Activated CD4-positive, alpha-beta memory T cell treated with anti-CD3 and anti-CD28 coated beads for 36 hours (primary cell): ENCODE measurements at places on chromosomes 7 and 10. TPM values are rescaled to one million over a fixed set of nuclear protein-coding genes. Genes with fewer than 3 reads are reported as not detected.

GRCh38 chr10:20105931-20106330 lies 289.7 kb downstream of the PLXDC2 start:
- H3K36me3 ChIP-seq: no peaks in the 10 kb centered on the region
- no peaks in the 10 kb centered on the region for H3K4me1 ChIP-seq
- no peak overlapping the region for H3K27ac ChIP-seq
- DNase-seq: no peak

DNA sequence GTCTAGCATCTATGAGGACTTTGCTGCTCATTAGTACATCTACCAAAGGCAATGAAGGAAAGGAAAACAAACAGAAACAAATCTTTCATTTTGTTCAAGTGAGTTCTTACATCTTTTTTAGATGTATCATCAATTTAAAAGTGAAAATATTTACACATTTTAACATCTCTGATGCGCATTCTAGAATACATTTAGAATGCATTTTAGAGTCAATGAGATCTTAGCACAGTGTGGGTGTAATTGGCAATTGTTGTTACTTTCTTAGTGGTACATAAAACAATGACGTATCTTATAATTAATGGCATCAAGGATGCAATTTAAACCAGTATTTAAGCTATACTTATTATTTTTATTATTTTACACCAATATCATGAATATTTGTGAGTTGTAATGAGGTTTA lies 51.4 kb downstream of the TPK1 start:
- no peak overlapping the region for H3K27ac ChIP-seq
- no peak for DNase-seq
- no peaks in the 10 kb centered on the region for H3K36me3 ChIP-seq
- no peaks in the 10 kb centered on the region for H3K27me3 ChIP-seq
- H3K4me3 ChIP-seq: no peak overlapping the region

GRCh38 chr10:99781734-99782429 lies 558 bp upstream of the ABCC2 start:
- H3K27ac ChIP-seq: no peak overlapping the region
- DNase-seq: no peak
- H3K36me3 ChIP-seq: peaks cover 3% of the 10 kb centered on the region
- no peaks in the 10 kb centered on the region for H3K27me3 ChIP-seq
- H3K4me3 ChIP-seq: no peak overlapping the region
- no peaks in the 10 kb centered on the region for H3K4me1 ChIP-seq

DNA sequence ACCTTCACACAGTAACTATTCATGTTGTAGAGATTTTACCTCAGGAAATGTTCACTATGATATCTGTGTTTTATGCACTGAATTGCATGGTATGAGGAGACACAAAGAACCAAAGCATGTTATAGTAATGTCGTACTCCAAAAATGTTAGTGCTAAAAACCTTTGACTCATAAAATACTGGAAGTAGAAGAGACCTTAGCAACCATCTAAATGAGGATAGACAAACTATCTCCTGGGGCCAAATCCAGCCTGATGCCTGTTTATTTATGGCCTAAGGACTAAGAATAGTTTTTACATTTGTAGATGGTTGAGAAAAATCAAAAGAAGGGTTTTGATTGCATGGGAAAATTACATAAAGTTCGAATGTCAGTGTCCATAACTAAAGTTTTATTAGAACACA lies 535.1 kb downstream of the INHBA start:
- no peak for DNase-seq
- H3K27me3 ChIP-seq: no peaks in the 10 kb centered on the region
- H3K4me3 ChIP-seq: no peak overlapping the region

DNA sequence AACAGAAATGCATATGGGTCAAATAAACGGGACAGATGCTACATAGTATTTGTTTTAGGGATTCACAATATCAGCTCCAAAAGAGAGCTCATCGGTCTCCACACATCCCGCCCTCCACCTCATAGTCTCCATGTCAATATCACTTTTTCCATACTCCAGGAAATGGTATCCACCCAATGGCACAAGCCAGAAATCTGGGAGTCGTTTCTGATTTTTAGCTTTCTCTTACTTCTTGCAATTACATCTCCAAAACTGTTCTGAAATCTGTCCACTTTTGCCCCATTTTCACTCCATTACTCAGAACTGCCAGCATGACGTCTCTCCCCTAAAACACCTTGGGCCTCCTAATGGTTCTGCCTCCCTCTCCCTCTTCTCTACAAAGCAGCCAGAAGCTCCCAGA lies 47.4 kb upstream of the EZH2 start:
- H3K36me3 ChIP-seq: no peaks in the 10 kb centered on the region
- no peak for DNase-seq
- H3K27me3 ChIP-seq: no peaks in the 10 kb centered on the region
- peaks cover 20% of the 10 kb centered on the region for H3K4me1 ChIP-seq

The AMZ1 gene
- total RNA-seq: 0.94 TPM

The CTAGE4 gene
- 3.6 TPM for total RNA-seq

The TSPAN12 gene
- not detected for total RNA-seq

The RPEL1 gene
- total RNA-seq: 0.10 TPM

The RHOBTB1 gene
- total RNA-seq: not detected

The SORCS3 gene
- total RNA-seq: not detected

The SPACDR gene
- total RNA-seq: 3.5 TPM

The PIK3CG gene
- 11.3 TPM for total RNA-seq

The ERVW-1 gene
- total RNA-seq: not detected
